ENCODE measurements at places on chromosomes 1 and 21.

DNA sequence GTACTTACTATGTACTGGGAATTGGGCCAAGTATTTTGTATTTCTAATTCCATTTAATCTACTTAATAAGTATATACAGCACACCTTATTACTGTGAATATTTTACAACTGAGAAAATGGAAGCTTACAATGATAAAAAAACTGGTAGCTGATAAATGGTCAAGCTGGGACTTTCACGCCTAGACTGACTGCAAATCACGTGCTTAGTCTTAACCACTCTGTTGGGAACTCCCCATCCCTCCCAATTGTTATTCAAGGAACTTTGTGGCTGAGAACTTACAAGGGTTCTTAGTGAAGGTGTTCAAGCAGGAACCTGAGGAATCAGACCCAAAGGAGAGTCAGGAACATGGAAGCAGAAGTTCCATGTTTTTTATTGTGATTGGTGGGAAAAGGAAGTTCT lies 26.9 kb downstream of the CD84 start:
- H3K36me3 ChIP-seq = no peaks in the 10 kb centered on the region
- H3K27ac ChIP-seq = no peak overlapping the region
- H3K4me1 ChIP-seq = no peaks in the 10 kb centered on the region
- no peaks in the 10 kb centered on the region for H3K27me3 ChIP-seq
- DNase-seq = no peak

GRCh38 chr1:156676114-156676819 lies 940 bp downstream of the NES start:
- H3K27me3 ChIP-seq = no peaks in the 10 kb centered on the region
- H3K4me3 ChIP-seq = peak overlapping the region; percentile 54
- peaks cover 26% of the 10 kb centered on the region for H3K4me1 ChIP-seq
- no peak for DNase-seq
- H3K36me3 ChIP-seq = peaks cover 8% of the 10 kb centered on the region

GRCh38 chr21:31497914-31498313 lies 153.9 kb upstream of the TIAM1 start:
- H3K36me3 ChIP-seq = no peaks in the 10 kb centered on the region
- no peak for DNase-seq
- H3K27me3 ChIP-seq = no peaks in the 10 kb centered on the region
- H3K4me3 ChIP-seq = no peak overlapping the region

DNA sequence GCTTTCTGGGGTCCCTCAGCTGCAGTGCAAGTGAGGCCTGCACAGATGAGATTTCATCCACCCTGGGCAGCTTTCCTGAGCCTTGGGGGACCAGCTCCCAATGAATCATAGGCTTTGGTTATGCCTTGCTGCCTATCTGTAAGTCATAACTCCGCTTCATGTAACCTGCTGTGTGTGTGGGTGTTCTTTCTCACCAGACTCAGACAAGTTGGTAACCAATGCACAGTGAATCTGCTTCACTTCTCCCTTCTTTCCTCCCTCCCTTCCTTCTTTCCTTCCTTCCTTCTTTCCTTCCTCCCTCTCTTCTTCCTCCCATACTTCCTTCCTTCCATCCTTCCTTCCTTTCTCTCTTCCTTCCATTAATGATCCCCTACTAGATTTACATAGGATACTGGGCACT lies 34.4 kb upstream of the PSMB2 start:
- H3K36me3 ChIP-seq = no peaks in the 10 kb centered on the region
- no peaks in the 10 kb centered on the region for H3K27me3 ChIP-seq
- DNase-seq = no peak
- H3K27ac ChIP-seq = no peak overlapping the region

Measured in iPS DF 6.9 (cell line).